ENCODE measurements at places on chromosomes 5 and 9.

DNA sequence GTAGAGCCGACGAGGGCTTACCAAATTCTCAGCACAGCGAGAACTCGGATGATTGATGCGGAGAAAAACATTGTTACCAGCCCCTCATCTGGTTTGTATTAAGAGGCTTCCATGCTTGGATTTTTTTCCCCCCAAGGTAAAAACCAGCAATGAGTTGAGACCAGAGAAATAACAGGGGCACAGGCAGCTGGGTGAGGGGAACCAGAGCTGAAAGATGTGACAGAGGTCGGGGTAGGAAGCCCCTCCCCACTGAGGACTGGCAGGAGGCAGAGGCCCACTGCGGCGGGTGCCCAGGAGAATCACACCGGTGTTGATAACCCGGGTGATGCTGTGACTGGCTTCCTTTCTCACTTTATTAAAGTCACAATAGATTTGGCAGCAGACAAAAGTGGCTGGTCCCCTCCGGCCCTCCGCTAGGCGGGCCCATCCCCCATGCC lies 116.5 kb upstream of the PHYKPL start:
- DNase-seq = no peak

DNA sequence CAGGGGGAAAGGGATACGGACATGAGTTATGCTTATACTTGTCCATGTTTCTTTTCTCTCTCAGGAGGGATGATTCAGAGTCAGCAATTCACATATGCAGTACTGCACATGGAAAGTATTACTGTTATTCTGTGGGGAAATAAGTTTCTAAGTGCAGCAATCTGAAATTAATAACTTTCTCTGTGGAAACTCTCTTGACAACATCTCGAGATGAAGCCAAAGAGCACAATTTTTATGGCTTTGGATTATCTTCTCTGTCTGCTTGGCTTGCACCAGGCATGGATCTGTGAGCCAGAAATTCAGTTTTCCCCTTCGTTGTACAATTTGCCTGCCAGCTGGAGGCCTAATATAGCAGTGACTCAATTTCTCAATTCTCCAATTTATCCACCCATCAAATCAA lies 2.5 kb upstream of the NDFIP1 start:
- no peak for DNase-seq

- DNase-seq = no peak
Observed at GRCh38 chr9:126671381-126671831, 57.7 kb downstream of the LMX1B start.

GRCh38 chr5:135883441-135883840 lies 12.2 kb downstream of the IL9 start:
- DNase-seq = no peak

- DNase-seq = peak; percentile 59
Observed at GRCh38 chr5:1772634-1773033, 27.0 kb downstream of the MRPL36 start.

- DNase-seq = no peak
Observed at GRCh38 chr9:101326501-101326900, 58.3 kb downstream of the BAAT start.

GRCh38 chr9:109510506-109510905 lies 12.4 kb upstream of the PTPN3 start:
- no peak for DNase-seq

GRCh38 chr5:56264417-56265025 lies 31.4 kb upstream of the ANKRD55 start:
- peak; percentile 68 for DNase-seq

GRCh38 chr5:73253047-73253660 lies 80.2 kb downstream of the TMEM174 start:
- DNase-seq = no peak

- peak; percentile 89 for DNase-seq
Observed at GRCh38 chr9:14320271-14321181, 6.6 kb upstream of the NFIB start.

DNA sequence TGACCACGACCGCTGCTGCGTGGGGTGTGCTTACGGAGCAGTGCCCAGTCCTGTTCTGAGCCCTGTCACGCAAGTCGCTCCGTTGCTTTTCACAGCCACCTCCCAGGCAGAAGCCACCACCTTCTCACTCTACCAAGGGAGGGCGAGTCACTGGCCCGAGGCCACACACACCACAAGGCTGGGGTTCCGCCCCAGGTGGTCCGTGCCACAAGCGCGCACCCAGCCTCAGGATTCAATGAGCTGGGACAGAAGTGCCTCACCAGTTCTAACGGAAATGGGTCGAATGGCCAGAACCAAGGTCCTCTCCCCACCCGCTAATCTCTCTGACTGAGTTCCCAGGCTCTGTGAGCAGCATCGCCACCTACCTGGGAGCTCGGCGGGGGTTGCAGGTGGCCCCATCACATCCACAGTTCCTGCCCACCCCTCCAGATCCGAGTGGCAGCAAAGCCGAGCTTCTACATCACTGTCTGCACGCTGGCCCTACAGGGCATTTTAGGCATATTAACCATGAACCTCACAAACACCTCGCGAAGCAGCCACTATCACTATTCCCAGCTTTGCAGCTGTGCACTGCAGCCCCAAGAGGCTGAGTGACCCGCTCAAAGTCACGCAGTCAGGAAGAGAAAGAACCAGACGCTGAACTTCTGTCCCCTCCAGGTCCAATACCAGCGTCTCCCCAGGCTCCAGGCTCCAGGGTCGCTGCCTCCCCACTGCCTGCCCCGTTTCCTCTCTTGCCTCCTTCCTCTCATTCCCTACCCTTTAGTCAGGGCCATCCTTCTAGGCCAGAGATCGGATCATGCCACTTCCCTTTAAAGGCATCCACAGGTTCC lies 92.1 kb upstream of the PHYKPL start:
- no peak for DNase-seq

DNA sequence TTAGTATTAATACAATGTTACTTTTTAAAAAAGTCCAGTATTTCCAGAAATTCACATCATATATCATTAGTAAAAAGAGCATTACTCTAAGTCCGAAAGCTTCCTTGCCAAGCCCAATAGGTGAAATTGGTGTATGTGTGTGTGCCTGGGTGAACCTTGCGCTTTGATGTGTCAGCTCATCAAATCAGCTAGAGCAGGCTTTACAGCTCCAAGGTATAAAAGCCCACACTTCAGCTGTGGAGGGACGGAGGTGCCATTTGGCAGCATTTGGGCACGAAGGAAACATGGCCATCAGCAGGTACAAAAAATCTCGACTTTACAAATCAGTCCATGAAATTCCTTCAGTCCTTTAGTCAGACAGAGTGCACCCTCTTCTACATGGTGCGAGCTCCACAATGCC lies 76.5 kb upstream of the IL7R start:
- DNase-seq = no peak

DNA sequence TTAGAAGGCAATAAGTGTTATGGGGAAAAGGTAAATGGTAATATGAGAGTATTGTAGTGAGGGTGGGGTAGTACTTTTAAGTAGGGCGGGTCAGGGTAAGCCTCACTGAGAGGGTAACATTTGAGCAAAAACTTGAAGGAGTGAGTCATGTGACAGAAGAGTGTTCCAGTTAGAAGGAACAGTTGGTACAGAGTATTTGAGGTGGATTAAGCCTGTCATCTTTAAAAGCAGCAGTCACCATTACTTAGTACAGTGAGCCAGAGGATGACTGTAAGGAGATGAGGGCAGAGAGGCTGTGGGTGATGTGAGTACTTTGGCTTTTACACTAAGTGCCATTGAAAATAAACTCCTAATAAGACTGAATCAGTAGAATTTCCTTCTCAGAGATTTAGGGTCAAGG lies 54.8 kb downstream of the UBAP1 start:
- no peak for DNase-seq

GRCh38 chr5:78293851-78294247 lies 649 bp downstream of the AP3B1 start:
- peak; percentile 23 for DNase-seq

GRCh38 chr5:105506692-105507277 lies 1944.2 kb upstream of the NUDT12 start:
- peak; percentile 3 for DNase-seq

DNA sequence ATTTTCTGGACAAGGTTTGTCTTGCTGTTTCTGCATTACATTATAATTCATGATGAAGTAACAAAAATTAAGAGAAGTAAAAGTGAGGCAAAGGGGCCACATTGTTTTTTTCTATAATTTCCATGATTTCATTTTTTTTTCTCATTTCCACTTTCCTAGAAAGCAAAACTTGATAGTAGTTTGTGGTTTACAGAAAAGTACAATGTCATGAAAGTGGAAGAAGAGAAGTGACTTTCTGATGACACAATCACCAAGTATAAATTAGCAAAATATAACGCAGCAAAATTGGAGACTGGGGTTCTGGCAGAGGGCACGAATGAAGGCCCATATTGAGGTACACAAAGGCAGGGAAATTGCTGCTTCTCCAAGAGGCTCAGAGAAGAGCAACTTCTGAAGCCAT lies 5.0 kb upstream of the IFNA14 start:
- DNase-seq = no peak

DNA sequence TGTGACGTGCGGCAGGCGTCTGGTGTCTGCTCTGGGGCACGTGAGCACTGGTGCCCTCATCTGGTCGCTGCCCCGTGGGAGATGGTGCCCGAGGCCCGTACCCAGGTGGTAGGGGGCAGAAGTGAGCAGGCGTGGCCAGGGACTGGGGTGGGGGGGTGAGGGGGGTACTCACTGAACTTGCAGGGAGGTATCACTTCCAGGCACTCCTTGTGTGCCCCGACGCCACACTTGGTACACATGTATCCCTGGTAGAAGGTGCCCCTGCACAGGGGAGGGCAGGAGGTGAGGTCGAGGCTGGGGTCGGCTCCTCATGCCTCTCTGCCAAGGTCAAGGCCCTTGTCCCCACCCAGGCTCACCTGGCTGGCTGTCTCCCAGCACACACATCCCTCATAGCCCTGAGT lies 45.2 kb upstream of the SARDH start:
- no peak for DNase-seq

DNA sequence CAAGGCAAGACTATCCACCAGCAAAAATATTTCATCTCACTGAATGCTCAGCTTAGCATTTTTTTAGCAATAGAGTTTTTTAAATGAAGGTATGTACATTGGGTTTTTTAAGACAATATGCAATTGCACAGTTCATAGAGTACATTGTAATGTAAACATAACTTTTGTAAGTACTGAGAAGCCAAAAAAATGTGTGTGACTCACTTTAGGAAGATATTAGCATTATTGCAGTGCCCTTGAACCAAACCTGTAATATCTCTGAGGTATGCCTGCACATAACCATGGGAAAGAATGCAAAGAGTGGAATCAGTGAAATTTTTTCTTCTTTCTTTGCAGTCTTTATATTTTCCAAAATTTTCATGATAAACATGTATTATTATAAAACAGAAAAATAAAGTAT lies 1533.3 kb upstream of the WWC1 start:
- no peak for DNase-seq

DNA sequence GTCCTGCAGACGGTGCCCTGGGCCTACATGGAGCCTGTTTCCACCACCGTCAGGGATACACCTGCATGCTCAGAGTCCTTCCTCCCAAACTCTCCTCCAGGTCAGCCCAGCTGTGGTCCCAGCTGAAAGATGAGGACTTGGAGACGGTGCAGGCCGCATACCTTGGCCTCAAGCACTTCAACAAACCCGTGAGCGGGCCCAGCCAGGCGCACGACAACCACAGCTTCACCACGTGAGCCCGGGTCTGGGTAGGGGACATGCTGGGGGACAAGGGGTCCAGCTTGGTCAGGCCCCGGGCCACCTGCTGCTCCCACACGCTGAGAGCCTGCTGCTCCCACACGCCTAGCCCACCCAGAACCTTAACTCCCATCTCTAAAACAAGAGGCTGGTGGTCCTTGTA lies 16.6 kb upstream of the CARD19 start:
- DNase-seq = no peak

DNA sequence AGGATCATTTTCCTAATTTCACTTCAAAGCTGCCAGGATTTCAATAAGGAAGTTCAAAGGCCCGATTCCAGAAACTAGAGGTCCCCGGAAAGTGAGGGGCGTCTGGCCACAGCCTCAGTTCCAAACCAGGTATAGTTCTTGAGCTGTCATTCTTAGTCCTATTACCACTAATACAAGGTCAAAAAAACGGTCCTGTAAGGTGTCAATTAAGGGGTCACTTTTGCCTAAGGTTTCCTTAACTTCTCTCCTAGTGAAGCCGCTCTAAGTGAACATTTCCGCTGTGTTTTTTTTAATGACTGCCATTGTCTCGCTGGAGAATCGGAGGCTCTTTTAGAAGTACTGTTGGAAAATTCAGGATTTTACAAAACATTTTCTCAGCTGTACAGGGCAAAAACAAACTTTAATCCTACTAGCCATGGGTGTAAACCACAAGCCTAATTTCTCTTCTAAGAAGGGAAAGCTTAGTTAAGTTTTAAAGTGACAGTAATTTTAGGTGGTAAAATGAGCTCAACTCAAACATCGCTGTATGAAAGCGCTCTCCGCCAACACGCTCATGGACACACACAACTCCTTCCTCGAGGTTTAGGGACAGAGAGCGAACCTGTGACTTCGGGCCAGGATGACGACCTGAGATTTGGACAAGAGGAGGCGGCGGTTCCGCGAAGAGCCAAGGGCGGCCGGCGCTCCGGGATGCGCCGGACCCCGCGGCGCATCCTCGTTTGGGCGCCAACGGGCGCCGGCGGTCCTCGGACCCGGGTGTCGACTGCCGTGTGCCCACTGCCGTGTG lies 76.7 kb upstream of the IFNE start:
- DNase-seq = peak; percentile 63

GRCh38 chr5:174082286-174082685 lies 36.8 kb downstream of the NSG2 start:
- no peak for DNase-seq

DNA sequence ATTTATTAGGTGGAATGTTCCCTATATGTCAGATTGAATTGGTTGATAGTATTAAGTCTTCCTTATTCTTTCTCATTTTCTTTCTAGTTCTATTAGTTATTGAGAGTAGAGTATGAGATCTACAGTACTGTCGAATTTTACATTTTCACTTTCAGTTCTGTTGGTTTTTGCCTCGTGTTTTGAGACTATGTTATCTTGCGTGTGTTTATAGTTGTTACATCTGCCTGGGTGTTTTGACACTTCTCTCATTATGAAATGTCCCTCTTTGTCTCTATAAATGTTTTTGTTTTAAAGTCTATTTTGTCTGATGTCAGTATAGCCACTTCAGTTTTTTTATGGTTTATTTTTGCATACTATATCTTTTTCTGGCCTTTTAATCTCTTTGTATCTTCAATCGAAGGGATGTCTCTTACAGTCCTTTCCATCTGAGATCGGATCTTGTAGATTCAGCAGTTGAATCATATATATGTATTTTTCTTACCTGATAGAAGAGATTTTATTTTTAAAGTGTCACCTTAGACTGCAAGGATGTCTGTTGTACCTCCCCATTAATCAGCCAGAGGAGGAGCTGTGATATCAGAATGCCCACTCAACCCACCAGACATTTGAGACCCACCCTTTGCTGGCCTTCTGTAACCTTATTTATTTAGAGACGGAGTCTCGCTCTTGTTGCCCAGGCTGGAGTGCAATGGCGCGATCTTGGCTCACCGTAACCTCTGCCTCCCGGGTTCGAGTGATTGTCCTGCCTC lies 20.7 kb downstream of the EHMT1 start:
- DNase-seq = no peak

DNA sequence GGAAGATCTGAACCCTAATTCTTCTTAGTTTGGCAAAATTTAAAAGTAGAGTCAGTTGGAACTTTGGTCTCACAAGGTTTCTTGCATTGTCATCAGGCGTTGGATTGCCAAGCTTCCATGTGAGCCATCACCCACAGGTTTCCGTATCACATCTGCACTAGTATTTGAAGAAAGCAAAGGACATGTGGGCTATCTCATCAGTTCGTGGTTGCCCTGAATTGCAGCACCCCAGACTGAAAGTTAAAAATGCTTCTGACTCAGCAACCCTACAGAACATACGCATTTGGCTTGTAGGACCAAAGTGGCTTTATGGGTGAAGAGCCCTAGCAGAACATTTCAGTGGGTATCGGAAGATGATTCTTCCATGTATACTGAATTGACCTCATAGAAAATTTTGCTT lies 358.0 kb downstream of the ENC1 start:
- DNase-seq = no peak

GRCh38 chr9:115261656-115262081 lies 143.7 kb upstream of the TNC start:
- DNase-seq = peak; percentile 67
